GM13977 (cell line): ENCODE measurements at places on chromosomes 12 and 14.

- no peak for DNase-seq
These were observed 445.7 kb upstream of the SYT1 start for GRCh38 chr12:78418919-78419318.

GRCh38 chr12:694734-695503, 31.7 kb upstream of the NINJ2 start:
- no peak for DNase-seq

GRCh38 chr14:81837304-81837703, 303.7 kb upstream of the SEL1L start:
- DNase-seq = no peak

GRCh38 chr12:46744283-46744682, 81.5 kb downstream of the SLC38A4 start:
- no peak for DNase-seq

DNA sequence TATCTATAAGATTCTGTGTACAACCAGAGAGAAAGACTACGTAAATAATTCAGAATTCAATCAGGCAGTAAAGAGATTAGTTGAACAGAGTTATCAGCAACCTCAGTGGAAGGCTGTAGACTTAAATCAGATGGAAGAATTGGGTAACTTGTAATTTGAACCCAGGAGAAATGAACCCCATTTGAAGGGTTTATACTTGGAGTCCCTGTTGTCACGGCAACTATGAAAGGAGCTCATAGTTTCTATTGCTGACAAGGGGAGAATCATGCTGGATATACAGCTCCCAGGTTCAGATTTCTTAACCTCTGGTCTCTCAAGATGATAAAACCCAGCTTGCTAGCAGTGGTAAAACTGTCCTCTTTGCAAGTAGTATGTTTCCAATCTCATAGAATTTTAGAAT, 54.4 kb upstream of the BMP4 start:
- no peak for DNase-seq

DNA sequence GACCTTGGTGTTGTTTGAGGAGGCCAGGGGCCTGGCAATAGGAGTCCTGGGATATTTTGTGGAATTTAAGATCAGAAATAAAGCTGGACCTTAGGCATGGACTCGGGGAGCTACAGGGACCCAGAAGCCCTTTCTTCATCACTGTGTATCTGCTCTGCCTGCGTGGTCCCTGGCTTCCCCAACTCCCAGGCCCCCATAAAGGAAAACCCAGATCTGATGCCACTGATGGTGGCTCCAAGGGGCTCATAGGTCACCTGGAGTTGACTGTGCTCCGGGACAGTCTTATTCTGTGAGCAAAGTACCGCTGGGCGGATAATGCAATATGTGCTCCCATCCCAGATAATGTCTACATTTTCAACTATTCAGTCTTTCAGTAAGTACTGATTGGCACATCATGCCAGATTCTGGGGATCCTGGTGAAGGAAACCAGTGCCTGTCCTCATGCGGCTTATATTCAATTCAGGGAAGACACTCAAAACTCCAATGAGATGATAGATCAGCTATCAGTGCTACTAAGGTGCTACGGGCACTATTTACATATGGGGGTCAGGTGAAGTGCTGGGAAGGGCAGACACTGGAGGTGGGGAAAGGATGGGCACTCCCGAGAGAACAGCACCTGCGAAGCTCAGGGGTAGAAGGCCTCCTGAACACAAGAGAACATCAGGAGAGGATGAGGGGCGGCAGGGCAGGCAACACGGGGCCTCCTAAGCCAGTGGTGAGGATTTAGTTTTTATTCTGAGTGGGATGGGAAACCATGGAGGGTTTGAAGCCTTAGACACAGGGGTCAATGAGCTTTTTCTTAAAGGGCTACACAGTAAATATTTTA, 5.5 kb upstream of the SELPLG start:
- DNase-seq = no peak

- DNase-seq = no peak
These were observed 37.2 kb downstream of the SUPT16H start for GRCh38 chr14:21346532-21347135.

DNA sequence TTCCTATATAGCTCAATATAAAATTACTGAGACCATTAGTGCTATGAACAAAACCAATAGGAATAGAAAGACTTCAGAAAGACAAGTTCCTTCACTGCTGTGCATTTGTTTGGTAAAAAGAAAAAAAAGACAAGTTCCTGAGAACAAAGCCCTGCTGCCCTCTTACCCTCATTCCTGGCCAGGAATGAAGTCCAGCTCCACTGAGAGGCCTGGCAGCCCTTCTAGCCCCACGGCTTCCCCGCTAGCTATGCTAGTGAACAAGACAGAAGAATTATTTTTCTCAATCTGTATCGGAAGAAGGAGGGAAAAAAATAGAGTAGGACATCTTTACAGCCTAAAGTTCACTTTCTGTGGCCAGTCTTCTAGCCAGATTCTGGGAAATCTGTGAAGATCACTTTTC, 1.6 kb downstream of the MFAP5 start:
- no peak for DNase-seq

GRCh38 chr14:21525571-21525961, 580 bp downstream of the SALL2 start:
- DNase-seq = no peak

- DNase-seq = peak; percentile 76
These were observed 36.2 kb downstream of the TMEM120B start for GRCh38 chr12:121748571-121749265.

DNA sequence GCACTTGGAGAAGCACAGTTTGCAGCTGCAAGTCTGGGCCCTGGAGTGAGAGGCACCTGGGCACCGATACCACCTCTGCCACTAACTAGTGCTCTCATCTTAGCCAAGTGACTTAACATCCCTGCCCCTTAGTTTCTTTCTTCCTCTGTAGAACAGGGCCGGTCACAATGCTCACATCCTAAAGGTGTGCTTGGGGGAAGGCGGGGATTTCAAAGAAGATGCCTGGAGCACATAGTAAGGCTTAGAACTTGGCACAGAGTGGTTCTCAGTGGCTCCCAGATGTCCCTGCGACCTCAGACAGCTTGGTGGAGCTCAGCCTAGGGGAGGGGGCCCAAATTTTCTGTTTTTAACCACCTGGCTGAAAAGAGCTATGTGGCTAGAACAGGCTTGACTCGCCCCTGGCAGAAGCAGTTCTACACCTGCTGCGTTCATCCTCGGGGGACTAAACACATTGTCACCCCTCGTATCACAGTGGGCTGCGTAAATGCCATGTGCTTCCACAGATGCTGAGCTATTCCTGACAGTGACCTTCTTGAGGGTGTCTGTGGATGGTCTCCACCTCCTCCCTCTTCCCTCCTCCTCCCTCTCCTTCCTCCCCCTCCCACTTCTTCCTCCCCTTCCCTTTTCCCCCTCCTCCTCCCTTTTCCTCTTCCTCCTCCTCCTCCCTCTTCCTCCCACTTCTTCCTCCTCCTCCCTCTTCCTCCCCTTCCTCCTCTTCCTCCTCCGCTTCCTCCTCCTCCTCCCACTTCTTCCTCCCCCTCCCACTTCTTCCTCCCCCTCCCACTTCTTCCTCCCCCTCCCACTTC, 112.1 kb downstream of the PHETA1 start:
- no peak for DNase-seq

DNA sequence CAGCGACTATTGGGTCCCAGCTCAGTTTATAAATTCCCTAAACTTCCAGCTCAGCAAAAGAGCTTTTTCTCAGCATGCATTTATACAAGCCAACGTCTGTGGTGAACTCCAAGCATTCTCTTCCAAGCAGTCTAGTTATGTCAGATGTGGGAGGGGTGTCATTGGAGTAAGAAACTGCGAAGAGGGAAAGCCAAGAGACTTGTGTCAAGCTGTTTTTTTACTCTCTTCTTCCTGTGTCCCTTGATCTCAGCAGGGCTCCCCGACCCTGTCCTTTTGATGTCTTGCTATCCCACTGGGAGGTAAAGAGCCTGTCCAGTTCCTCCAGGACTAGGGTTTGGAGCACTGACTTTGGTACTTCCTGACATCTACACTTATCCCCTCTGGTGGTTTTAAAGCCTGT, 69.0 kb downstream of the PPM1H start:
- DNase-seq = no peak

DNA sequence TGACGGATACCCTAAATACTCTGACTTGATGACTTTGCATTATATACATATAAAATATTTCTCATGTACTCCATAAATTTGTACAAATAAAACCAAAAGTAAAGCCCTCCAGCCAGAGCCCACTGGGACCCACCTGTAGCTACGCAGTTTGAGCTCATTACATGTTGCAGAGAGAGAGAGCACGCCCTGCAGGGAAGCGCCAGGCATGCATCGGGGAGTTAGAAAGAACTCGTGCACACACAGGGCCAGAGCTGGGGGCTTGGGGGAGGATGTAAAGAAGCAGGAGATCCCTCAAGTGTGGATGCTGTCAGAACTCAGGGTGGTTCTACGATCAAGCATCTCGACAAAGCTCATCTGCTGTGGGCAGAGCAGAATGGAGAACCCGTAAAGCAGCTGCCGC, 178.5 kb upstream of the RTL1 start:
- no peak for DNase-seq

- no peak for DNase-seq
These were observed 649.6 kb downstream of the BCL11B start for GRCh38 chr14:98622208-98623051.

DNA sequence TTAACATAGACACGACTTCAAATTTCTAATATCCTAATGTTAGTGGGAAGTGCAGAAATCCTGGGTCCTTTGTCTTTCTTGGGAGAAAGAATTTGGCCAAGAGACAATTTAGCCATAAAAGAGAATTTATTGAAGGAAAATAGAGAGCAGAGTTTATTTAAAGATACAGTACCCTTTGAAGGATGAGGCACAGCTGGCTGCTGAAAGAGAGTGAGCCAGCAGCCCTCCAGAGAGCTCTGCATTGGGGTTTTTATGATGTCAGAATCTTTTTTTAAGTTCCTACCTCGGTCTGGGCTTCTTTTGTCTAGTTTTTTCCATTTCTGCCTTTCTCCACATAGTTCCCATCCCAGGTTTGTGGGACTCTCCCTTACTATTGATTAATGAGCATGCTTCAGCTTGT, 37.5 kb downstream of the CCER1 start:
- DNase-seq = no peak

DNA sequence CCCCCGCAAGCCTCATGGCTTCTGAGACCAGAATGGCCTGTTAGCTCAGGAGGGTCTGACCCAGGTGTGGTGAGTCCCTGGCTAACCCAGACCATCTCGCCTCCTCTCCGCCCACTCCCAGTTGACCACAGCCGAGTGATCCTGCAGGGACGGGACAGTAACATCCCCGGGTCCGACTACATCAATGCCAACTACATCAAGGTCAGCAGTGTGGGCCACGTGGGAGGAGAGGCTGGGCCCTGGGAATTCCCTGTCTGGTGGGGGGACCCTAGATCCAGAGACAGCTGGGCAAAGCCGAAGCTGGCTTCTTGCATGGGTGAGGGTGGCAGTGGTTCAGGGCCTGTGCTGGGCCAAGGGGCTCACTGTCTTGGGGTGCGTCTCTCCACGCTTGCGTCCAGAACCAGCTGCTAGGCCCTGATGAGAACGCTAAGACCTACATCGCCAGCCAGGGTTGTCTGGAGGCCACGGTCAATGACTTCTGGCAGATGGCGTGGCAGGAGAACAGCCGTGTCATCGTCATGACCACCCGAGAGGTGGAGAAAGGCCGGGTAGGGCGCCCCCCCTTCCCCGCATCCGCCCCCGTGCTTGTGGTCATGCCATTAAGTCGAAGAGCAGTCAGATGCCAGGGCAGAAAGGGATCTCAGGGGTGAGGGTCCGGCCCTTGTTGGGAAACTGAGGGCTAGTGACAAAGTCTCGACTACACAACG, 5.0 kb downstream of the PTPN6 start:
- DNase-seq = no peak

DNA sequence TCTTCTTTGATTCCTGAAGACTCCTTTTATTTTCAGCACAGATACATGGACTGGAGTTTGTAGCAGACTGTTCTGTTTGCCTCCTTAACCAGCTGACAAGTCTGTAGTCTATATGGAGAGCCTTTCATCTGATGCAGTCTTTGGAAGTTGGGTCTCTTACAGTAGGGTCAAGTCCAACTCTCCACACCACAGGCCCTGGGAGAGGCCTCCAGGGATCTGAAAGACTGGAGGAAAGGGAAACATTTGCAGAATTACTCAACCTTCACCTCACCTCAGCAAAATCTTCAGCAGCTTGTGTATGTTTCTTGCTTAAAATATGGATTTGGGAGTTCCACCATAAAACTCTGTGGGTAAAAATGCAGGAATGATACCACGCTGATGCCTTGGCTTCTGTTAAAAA, 188.4 kb downstream of the MSRB3 start:
- DNase-seq = no peak

- DNase-seq = no peak
These were observed 1071.1 kb upstream of the FLRT2 start for GRCh38 chr14:84458881-84459280.

DNA sequence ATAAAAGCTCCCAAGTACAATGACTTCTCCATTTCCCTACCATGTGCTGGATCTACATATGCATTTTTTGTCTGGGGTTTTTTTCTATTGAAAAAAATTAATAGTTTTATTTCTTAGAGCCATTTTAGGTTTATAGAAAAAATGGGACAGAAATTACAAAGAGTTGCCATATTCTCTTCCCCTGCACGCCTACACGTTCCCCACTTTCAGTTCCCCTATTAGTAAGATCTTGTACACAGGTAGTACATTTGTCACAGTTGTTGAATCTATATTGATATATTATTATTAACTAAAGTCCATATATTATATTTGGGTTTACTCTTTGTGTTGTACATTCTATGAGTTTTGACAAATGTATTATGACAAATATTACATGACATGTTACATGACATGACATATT, 35.7 kb downstream of the SIX6 start:
- DNase-seq = no peak

- no peak for DNase-seq
These were observed 1.2 kb downstream of the SRGAP1 start for GRCh38 chr12:63845726-63846125.

GRCh38 chr14:93970965-93971634, 5.3 kb downstream of the ASB2 start:
- peak; percentile 72 for DNase-seq
